ENCODE measurements at places on chromosomes 3 and 15.

- no peak for DNase-seq
Measured at GRCh38 chr3:128170866-128171516, 17.7 kb downstream of the EEFSEC start.

- DNase-seq, result no peak
Measured at GRCh38 chr15:77085297-77085696, 14.4 kb upstream of the TSPAN3 start.

GRCh38 chr15:67788986-67789385 is 36.3 kb upstream of the SKOR1 start:
- DNase-seq, result no peak

DNA sequence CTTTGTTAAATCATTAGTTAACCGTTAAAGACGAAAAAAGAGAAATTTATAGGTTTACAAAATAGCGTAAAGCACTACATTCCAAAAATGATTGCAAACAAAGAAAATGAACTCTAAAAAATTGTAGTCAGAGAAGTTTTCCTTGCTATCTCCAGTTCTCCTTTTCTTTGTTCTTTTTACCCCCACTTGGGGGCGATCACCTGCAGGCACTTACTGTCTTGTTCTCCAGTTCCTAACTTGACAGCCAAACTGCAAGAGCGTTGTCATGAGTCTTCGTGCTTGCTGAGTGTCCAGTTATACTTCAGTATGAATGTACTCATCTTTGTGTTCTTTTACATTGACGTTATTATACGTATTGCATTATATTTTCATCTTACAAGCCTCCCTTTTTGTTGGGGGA is 54.5 kb downstream of the CHD2 start:
- no peak for DNase-seq

DNA sequence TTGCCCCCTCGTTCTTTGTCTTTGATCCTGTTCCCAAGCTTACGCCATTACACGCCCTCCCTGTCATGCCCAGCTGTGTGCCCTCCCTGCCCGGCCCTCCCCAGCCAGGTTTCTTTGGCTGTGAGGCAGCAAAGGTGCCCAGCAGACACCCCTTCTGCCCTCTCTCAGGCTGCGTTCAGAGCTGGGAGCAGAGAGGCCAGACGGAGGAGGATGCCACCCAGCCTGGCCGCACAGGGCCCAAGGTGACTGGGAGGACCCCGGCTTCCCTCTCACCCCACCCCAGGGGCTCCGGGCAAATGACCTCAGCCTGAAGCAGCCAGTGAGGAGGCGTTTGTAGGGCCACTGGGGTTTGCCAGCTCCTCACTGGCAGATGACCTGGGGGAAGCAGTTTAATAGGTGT is 30.8 kb upstream of the LACTB start:
- no peak for DNase-seq

- no peak for DNase-seq
Measured at GRCh38 chr3:101102678-101103296, 109.6 kb upstream of the ABI3BP start.

GRCh38 chr3:52256622-52257021 is 11.1 kb downstream of the PPM1M start:
- no peak for DNase-seq

DNA sequence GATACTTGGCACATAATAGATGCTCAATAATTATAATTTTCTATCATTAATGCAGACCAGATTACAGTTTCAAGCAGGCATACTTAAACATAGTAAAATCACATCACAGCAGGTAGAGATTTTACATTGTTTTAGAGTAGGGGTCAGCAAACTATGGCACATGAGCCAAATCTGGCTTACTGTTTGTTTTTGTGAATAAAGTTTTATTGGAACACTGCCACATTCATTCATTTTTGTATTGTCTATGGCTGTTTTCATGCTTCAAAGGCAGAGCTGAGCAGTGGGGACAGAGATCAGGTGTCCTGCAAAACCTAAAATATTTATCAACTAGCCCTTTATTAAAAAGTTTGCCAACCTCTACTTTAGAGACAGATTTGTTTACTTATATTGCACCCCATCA is 189.6 kb upstream of the MRPL3 start:
- no peak for DNase-seq

Measured in activated CD4-positive, CD25-positive, alpha-beta regulatory T cell (primary cell).